ENCODE measurements at places on chromosomes 2 and 18.

- DNase-seq, result no peak
Measured at GRCh38 chr2:131030478-131030971, 62.7 kb downstream of the FAM168B start.

- no peak for DNase-seq
Measured at GRCh38 chr2:3465844-3466481, 53.4 kb downstream of the ADI1 start.

- DNase-seq, result no peak
Measured at GRCh38 chr2:179017773-179018357, 32.1 kb downstream of the CCDC141 start.

- no peak for DNase-seq
Measured at GRCh38 chr2:40957508-40957907, 505.6 kb upstream of the SLC8A1 start.

GRCh38 chr2:18830962-18831361 lies 241.6 kb upstream of the NT5C1B start:
- DNase-seq, result no peak

DNA sequence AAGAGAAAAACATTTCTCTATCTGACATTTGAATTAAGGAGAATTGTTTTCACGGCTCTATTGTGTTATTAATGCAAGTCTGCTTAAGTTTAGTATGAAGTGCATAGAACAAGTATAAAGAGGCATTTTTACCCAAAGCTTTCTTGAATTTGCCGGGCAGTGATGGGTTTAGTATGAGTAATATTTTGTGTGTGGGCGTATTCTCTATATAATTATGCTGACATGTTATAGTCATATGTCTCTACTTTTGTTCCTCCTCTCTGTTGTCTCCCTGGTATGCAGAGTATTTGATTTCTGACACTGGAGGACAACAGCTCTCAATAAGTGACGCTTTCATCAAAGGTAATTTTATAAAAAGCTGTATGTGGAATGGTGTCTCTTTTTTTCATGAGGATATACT lies 45.9 kb downstream of the PIKFYVE start:
- DNase-seq, result no peak

- DNase-seq, result peak; percentile 11
Measured at GRCh38 chr18:6397931-6398566, 16.7 kb downstream of the L3MBTL4 start.

GRCh38 chr2:184945326-184945725 lies 347.0 kb downstream of the ZNF804A start:
- DNase-seq, result peak; percentile 13

- DNase-seq, result no peak
Measured at GRCh38 chr2:229099231-229099630, 171.9 kb downstream of the PID1 start.

DNA sequence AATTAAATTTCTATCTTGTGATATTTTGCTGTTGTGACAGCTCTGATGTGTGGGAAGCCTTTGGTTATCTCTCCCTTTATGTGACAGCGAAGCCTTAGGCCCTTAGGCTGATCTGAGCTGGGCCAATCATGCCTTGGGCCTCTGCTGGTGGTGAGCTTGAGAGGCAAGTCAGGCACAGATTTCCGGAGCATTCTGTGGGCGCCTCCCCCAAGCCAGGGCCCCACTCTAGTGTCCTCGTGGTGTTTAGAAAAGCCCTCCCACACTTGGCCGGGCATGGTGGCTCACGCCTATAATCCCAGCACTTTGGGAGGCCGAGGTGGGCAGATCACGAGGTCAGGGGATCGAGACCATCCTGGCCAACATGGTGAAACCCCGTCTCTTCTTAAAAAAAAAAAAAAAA lies 239.8 kb downstream of the SH3RF3 start:
- DNase-seq, result no peak

- DNase-seq, result peak; percentile 37
Measured at GRCh38 chr2:98518101-98518500, 73.4 kb downstream of the INPP4A start.

GRCh38 chr18:64234321-64234720 lies 85.4 kb upstream of the LINC00305 start:
- DNase-seq, result no peak

GRCh38 chr2:15142069-15142689 lies 419.0 kb downstream of the NBAS start:
- no peak for DNase-seq

DNA sequence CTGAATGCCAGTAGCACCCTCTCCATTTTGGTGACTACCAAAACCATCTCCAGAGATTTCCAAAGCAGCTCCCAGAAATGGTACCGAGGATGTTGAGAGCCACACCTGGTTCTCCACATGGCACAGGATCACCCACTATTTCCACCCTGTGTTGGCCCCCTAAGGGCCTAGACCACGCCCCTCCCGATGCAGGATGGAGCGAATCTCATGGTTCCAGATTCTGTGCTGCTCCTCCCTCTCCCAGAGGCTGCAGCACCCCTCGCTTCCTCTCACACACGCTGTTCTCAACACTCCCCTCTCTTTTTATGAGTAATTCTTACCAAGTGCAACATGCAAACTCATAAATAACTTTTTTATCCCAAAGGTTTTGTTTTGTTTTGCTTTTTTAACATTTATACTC lies 571.5 kb downstream of the STK39 start:
- peak; percentile 20 for DNase-seq

DNA sequence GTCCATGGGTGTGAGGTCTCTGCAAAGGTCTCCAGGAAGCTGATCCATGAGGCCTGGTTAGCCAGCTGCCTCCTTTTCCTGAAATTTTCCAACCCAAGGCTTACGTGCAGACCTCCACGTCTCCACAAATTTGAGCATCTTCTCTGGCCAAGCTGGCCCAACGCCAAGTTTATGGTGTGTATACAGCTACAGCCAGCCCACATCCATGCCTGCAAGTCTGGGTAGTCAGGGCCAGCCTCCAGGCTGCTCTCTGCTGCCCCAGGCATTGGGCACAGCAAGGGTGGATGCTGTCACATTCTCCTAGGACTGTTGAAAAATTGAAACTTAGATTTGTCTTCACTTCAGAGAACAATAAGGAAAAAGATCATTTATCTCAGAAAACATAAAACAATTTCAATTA lies 525.5 kb upstream of the CHAC2 start:
- no peak for DNase-seq

DNA sequence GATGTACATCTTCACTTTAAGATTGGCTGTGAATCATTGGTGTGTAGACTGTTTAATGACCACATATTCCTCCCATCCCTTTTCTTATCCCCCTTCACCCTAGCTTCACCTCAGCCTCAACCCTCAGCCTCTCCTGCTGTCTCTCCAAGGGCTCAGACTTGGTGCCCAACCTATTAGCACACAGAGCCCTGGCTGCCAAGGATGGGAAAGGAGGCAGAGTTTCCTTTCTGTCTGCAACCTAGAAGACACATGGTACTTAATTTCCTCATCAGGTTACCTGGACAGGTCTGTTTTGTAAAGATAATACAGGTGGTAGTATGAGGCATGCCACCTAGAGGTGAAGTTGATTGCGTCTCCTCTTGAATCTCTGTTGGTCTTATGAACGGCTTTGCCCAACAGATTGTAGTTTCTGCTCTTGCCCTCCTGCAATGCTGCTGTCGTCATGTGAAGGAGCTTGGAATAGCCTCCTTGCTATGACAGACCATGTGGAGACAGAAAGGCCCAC lies 44.5 kb upstream of the RMND5A start:
- DNase-seq, result peak; percentile 46

GRCh38 chr2:21279525-21279924 lies 155.8 kb downstream of the TDRD15 start:
- no peak for DNase-seq

GRCh38 chr2:47334356-47335136 lies 68.4 kb upstream of the MSH2 start:
- DNase-seq, result peak; percentile 78

- no peak for DNase-seq
Measured at GRCh38 chr2:197821550-197822289, 17.3 kb downstream of the PLCL1 start.

DNA sequence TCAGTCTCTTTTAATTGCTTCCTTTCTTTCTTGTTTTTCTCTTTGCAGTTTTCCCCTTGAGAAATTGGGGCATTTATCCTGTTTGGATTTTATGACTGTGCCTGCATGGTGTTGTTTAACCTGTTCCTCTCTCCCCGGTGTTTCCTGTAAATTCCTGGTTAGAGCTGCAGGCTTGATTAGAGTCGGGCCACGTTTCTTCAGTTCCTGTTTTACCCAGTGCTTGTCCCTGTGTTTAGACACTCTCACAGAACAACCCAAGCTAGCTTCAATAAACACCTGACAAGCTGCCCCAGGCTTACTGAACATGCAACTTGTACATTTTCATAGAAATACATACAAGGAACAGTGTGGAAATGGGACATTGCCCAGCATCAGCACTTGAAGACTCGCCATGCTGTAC lies 53.9 kb downstream of the NGEF start:
- DNase-seq, result no peak

DNA sequence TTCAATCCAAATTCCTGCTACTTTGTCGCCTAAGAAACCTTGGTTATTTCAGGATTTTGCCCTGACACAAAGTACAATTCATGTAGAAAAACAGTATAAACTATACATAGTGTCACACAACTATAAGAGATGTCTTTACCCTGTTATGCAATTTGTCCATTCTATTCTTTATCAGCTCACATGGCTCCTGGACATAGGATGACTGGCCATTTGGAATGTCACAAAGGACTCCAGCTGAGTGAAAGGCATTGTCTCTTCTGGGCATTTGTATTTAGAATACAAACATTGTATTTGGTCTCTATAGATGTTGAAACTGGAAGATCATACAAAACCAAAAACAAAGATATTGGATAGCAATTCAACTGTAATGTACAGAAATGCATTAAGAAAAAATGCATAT lies 944.6 kb upstream of the LRRTM1 start:
- no peak for DNase-seq

- no peak for DNase-seq
Measured at GRCh38 chr2:170533156-170533555, 182.0 kb upstream of the SP5 start.

DNA sequence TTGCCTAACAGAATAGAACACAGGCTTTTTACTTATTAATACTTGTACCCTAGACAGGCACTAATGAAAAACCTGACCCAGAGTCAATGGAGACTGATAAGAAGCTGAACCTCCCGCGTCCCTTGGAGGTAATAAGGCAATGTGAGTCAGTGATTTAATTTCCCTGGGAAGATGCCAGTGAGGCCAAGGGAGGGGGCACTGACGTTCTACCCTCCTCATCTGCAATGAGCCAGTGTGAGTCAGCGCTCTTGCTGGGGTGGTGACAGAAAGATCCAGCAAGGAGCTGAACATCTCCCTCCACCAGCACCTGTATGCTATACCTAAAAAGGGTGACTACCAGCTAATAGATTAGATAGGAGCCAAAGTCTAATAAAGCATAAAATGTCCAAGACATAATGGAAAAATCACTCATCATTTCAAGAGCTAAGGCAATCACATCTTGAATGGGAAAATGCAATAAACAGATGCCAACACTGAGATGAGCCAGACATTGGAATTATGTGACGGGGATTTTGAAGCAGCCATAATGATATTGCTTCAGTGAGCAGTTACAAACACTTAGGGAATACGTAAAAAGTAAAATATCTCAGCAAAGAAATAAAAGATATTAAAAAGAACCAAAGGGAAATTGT lies 116.9 kb downstream of the TPGS2 start:
- no peak for DNase-seq

GRCh38 chr2:235570966-235571692 lies 77.3 kb downstream of the AGAP1 start:
- DNase-seq, result no peak

- peak; percentile 9 for DNase-seq
Measured at GRCh38 chr2:159982842-159983785, 79.3 kb downstream of the PLA2R1 start.

GRCh38 chr2:143489145-143489544 lies 359.9 kb downstream of the ARHGAP15 start:
- DNase-seq, result no peak

GRCh38 chr2:9807056-9807455 lies 36.2 kb upstream of the TAF1B start:
- DNase-seq, result no peak

DNA sequence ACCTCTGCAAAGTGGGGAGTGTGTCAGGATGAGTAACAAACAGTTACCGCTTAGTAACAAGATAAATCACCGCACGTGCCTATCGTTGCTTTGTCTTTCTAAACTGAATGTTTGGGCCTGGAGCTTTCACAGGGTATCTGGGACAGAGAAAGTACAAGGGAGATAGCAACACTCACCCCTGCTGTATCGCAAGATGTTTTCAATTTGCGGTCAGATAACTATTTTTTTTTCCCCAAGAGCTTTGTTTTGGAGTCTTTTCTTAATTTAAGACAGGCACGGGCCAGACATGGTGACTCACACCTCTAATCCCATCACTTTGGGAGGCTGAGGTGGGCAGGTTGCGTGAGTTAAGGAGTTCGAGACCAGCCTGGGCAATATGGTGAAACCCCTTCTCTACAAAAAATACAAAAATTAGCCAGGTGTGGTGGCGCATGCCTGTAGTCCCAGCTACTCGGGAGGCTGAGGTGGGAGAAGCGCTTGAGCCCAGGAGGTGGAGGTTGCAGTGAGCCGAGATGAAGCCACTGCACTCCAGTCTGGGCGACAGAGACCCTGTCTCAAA lies 146.6 kb downstream of the GBX2 start:
- DNase-seq, result no peak

DNA sequence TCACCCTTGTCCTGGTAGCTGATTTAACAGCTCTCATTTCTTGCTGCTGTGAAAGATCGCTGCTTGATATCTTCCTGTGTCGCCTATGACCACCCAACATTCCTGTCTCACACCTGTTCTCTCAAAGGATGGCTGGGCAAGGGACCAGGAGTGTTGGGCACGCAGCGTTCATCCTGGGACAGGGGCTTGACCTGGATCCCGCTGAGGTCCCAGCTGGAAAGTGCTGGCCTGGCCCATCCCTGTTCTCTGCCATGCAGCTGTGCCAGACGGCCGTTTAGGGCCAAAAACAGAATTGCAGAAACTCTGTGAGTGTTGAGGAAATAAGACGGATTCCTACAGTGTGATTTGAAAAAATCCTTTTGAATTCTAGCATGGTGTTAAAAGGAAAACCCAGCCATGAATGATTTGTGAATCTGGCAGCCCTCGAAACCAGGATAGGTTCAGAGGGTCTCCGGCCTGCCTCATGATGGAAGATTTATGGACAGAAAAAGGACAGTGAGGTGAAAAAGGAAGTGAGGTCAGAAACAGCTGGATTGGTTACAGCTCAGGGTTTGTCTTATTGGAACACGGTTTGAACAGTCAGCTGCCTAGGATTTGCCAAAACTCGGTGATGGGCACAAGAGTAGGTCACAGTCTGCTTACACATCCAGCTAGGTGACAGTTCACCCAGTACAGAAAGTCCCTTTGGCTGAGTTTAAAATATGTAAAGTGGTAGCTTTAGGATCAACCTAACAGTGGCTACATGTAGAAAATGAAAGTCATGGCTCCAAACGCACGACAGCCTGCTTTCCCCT lies 164.8 kb downstream of the DCDC2C start:
- no peak for DNase-seq

GRCh38 chr2:240921311-240921994 lies 15.3 kb downstream of the CROCC2 start:
- no peak for DNase-seq

- no peak for DNase-seq
Measured at GRCh38 chr2:675460-675859, 1.7 kb downstream of the TMEM18 start.

- DNase-seq, result peak; percentile 15
Measured at GRCh38 chr2:200219309-200220113, 87.0 kb upstream of the SPATS2L start.

- DNase-seq, result peak; percentile 95
Measured at GRCh38 chr2:25664183-25664964, 9.0 kb downstream of the DTNB start.

- peak; percentile 17 for DNase-seq
Measured at GRCh38 chr2:134087371-134087921, 166.4 kb upstream of the MGAT5 start.

Data from GM23338 (cell line).